Panc1 (cell line): ENCODE measurements at places on chromosomes 5 and 9. TPM values are rescaled to one million over a fixed set of nuclear protein-coding genes. Genes with fewer than 3 reads are reported as not detected.

Gene ROPN1L
- 3.0 TPM for total RNA-seq

Gene PPIC
- 45.8 TPM for total RNA-seq

Gene CDC25C
- 14.1 TPM for total RNA-seq

Gene LHX3
- 0.13 TPM for total RNA-seq

Gene PCDHA12
- total RNA-seq = 10.0 TPM

Gene P4HA2
- total RNA-seq = 25.1 TPM

Gene CCDC180
- total RNA-seq = 2.9 TPM

Gene ACSL6
- total RNA-seq = 0.18 TPM

Gene TAF1L
- not detected for total RNA-seq

Gene IL9
- total RNA-seq = not detected

Gene CCDC192
- total RNA-seq = not detected

Gene GABRB2
- total RNA-seq = not detected
